ENCODE measurements at places on chromosomes 1 and 21.

DNA sequence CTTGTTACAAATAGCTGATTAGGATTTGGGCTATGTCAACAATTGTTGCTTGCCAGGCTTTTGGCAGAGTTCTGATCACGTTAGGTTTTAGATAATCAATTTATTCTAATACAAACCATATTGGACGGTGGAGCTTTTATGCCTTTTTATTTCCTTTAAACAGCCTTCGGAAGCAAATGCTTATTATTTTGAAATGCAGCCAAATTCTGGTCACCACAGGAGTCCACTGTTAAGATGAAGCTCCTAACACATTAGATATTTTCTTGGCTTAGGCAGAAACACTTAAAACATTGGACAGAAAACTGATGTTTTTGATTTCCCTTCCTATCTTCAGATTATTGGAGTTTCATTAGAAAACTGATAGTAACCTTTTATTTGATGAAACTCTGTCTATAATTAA, 82.9 kb downstream of the CENPF start:
- DNase-seq = no peak

DNA sequence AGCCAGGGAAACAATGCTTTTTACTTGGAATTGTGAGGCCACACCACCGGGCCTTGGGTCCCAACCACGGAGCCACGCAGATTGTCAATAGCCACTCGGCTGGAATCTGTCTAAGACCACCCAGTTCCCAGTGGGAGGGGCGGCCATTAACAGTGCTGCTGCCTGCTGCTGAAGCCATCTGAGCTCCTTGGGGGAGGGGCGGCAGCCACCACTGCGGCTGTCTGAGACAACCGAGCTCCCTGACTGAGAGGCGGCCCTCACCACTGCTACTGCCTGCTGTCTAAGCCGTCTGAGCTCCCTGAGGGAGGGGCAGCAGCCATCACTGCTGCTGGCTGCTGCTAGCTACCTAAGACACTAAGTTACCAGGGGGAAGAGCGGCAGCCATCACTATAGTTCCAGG, 64.3 kb downstream of the DMRTA2 start:
- DNase-seq = no peak

DNA sequence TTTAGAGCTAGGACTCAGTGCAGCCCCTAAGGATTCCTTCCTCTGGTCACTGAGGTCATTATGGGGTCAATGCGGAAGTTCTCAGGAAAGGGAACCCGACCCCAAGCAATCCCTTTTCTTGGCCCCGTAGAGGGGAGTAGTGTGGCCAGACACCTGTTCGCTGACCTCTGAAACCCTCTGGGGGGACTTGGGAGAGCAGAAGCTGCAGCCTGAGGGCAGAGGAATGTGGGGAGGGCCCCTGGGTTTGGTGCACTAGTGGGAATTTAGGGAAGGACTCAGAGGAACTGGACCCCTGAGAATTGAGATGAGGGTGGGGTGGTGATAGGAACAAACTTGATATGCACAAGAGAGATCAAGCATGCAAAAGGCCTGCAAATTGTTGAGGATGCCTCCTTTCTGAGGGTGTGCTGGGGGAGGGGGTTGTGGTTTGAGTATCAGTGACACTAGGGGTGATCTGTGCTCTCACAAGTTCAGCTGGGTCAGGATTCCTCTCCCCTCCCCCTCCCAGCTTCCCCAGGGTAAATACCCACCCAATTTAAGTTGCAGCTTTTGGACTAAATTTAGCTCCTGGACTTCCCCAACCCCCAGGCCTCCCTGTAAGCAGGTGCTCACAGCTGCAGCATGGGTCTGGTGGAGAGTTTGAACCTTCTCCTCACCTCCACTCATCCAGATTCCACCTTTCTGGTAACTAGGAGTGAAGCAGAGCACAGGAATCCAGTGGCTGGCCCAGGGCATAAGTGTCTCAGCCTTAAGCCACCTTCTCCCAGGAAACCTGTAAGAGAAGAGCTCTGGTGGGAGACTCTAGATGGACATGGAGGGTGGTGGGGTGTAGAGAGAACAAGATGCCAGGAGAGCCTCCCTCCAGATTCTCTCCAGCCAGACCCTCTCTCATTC, 13.5 kb downstream of the ADAMTSL4 start:
- DNase-seq = no peak

- DNase-seq = peak; percentile 80
These were observed 41.1 kb downstream of the C1orf198 start for GRCh38 chr1:230827081-230827681.

DNA sequence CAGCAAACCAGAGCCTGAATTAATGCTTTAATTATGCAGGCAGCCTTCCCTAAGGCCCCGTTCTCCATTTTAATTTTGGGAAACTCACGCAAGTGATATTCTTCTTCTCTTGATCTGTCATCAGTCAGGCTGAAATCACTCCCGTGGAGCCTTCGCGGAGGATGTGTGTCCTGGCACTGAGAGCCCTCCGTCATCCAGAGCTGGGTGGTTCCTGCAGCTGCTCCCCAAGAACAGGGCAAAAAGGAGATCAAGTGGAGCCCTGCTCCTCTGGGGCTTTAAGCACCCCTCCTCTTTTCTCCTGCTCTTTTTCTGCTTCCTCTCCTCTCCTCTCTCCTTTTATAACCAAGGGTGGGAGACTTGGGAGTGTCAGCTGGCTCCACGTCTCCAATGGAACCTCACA, 133.2 kb upstream of the CACNA1E start:
- DNase-seq = no peak

- no peak for DNase-seq
These were observed 28.2 kb downstream of the SLC30A10 start for GRCh38 chr1:219900201-219900600.

- no peak for DNase-seq
These were observed 591.2 kb upstream of the PTBP2 start for GRCh38 chr1:96130432-96130831.

DNA sequence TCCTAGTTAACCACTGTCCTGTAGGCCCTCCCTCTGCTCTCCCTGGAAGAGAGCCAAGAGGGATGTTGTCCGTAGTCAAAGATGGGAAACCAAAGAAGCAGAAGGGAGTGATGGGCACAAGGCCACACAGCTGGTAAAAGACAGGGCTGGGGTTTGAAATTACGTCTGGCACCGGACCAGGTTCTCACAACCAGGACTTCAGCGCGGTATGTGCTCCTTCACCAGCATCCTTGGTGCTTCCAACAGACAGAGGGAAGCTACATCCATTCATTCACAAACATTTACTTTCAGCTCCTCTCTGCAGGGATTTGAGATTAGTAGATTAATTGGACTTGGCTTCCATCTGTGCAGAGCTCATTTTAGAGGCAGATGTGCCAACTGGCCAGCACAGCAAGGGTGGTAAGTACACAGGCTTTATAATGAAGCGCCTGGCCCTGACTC, 191.2 kb downstream of the TRABD2B start:
- no peak for DNase-seq

DNA sequence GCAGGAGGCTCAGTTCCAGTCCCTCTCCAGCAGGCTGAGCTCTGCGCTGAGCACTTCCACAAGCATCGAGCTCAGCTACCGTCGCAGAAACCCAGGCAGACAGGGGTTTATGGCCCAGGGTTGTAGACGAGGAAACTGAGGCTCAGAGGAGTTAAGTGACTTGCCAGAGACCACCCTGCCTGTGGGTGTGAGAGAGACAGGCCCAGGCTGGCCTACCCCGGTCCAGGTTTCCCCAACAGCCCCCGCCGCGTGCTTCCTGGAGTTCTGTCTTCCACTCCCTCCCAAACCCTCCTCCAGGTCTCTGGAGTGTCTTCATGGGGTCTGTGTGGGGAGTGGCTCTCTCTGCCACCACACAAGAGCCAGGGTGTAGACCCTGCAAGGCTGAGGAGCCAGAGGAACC, 615.9 kb downstream of the PTPRU start:
- no peak for DNase-seq

DNA sequence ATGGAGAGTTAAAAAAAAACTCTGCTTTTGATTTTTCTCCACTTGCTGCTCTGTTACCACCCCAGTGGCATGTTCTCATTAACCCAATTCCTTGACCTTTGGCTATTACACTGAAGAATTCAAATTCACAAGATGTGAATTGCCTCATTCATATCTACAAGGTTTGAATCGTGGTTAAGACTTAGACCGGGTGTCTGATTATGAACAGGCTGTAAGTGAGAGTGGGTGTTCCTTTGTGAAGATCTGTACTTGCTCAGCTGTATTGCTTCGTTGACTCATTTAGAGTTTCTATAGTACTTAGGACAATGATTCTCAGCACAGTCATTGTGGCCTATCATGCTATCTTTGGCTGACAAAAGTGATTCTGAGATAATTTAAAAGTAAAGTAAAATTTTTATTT, 36.4 kb downstream of the DNM3 start:
- no peak for DNase-seq

DNA sequence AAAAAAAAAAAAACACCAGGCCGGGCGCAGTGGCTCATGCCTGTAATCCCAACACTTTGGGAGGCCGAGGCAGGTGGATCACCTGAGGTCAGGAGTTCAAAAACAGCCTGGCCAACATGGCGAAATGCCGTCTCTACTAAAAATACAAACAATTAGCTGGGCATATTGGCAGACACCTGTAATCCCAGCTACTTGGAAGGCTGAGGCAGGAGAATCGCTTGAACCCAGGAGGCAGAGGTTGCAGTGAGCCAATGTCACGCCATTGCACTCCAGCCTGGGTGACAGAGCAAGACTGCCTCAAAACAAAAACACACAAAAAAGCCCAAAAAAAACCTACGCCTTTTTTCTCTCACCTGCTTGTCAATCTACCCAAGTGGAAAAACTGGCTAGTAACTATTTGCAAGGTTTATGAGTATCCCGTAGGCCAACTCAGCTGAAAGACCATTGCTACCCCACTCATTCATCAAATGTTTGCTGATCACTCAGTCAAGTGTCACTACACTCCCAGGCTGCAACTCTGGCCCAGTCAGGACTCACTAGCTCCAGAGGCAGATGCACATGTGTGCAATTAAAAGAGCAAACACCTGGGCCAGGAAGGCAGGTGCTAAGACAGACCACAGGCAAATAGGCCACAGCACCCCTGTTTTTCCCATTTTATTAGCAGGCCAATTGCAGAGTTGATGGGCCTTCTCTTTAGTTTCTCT, 2.0 kb downstream of the CSRP1 start:
- no peak for DNase-seq

DNA sequence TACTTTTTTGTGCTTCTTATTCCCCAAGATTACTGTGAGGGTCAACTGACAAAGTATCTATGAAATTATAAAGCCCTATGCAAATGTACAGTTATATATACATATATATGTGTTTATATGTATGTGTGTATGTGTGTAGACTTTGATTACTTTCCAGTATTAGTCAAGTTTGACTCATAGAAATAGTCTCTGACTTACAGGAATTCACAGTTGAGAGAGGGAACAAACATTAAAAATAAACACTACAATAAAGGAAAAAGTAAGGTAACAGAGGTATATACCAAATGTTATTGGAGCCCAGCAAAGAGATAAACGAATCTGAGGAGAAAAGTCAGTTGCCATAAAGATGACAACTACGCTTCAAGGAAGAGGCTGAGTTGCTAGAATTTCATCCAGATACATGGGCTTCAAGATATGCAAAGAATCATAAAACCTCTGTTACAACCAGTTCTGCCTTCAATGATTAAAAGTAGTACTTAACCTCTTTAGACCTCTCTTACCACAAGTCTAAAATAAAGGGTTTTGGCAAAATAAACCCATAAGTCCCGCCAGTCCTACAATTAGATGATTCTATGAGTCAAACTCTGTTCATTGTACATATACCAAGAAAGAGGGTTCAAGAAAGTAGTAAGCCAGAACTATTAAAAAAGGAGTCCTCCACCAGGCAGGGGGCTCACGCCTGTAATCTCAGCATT, 7.2 kb downstream of the IFT25 start:
- DNase-seq = no peak

DNA sequence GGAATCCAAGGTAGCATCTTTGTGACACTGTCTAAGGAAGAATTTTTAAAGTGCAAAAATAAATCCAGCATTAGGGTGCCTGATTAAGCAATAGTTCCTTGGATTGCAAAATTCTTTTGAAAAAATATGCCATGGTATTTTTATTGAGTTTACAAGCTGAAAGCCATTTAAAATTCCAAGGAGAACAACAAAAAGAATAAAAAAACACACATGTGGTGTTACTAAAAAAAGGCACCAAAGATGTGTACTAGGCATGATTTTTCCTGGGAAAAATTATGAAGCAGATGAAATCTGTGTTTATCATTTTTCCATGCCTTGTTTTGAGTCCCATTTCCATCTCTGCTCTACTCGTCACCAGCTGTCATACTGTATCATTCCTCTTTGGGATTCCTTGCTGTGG, 157.0 kb upstream of the ZNHIT6 start:
- no peak for DNase-seq

- DNase-seq = no peak
These were observed 66.4 kb downstream of the PRKAB2 start for GRCh38 chr1:147105909-147106308.

- DNase-seq = no peak
These were observed 1.6 kb downstream of the FAM3B start for GRCh38 chr21:41318218-41318617.

Data from head of caudate nucleus (tissue), 42 donors.